ENCODE measurements at places on chromosomes 5 and 9.

- no peak for DNase-seq
These were observed 102.7 kb downstream of the OSMR start for GRCh38 chr5:38948501-38948900.

- DNase-seq, result no peak
These were observed 21.8 kb downstream of the DAPK1 start for GRCh38 chr9:87519461-87519860.

DNA sequence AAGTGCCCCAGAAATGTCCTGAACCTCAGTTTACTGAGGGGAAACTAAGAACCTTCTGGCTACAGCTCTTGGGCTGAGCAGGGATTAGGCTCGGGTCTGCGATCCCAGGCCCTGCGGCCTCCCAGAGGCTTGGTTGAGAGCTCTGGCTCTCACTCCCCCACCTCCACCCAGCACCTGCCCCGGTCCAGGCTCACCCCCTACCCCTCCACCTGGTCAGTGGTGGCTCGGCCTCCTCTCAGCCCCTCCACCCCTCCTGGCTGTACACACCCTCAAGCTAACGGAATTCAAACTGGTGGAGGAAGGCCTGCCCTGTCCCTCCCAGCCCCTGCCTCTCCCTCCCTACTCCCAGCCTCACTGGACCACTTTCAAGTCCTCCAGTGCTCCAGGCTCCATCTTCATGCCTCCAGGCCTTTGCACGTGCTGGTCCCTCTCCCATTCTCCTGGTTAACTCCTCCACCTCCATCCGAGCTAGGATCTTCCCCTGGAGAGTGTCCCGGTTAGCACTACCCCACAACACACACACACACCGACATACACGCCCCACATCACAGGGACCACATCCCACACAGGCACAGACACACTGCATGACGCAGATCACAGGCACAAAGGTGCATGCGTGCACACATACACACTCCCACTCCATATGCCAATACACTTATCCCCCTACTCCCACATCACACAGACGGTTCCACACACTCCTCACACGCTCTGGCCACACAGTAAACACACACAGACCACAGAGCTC lies 130.9 kb downstream of the C9orf50 start:
- DNase-seq, result peak; percentile 70

- DNase-seq, result no peak
These were observed 16.7 kb downstream of the WHRN start for GRCh38 chr9:114488398-114489129.

DNA sequence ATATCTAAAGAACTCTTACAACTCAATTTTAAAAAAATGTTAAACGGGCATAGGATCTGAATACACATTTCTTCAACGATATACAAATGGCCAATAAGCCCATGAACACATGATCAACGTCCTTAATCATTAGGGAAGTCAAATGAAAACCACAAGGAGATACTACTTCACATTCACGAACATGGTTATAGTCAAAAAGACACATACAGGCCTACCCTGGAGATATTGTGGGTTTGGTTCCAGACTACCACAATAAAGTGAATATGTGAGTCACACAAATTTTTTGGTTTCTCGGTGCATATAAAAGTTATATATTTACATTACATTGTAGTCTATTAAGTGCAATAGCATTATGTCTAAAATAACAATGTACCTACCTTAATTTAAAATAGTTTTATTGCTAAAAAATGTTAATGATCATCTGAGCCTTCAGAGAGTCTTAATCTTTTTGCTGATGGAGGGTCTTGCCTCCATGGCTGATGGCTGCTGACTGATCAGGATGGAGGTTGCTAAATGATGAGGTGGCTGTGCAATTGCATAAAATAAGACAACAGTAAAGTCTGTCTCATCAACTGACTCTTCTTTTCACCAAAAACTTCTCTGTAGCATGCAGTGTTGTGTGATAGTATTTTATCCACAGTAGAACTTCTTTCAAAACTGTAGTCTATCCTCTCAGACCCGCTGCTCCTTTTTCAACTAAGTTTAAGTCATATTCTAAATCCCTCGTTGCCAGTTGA lies 15.1 kb downstream of the AK3 start:
- no peak for DNase-seq

GRCh38 chr5:125011014-125011413 lies 264.6 kb upstream of the ZNF608 start:
- DNase-seq, result no peak

DNA sequence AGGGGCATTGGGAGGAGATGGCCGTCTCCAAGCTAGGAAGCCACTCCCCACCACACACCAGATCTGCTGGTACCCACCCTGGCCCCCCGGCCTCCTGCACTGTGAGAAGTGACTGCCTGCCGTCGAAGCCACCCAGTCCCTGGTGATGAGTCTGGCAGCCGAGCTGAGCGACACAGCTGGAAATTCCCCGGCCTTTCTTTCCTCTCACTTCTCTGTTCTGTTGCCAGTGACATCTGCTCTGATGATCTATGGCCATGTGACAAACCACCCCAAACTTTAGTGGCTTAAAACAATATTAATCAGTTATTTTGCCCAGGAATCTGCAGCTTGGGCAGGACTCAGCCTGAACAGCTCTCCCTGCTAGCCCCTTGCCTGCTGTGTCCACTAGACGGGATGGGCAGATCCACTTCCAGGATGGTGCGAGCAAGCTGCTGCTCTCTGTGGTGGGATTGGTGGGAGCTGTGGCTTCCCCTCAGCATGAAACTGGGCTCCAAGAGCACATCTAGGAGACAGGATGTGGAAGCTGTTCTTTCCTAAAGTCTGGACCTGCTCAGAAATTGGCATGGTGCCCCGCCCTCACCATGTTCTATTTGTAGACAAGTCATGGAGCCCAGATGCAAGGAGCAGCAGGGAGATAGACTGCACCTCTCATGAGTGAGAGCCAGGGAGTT lies 211.2 kb downstream of the GADD45G start:
- no peak for DNase-seq

DNA sequence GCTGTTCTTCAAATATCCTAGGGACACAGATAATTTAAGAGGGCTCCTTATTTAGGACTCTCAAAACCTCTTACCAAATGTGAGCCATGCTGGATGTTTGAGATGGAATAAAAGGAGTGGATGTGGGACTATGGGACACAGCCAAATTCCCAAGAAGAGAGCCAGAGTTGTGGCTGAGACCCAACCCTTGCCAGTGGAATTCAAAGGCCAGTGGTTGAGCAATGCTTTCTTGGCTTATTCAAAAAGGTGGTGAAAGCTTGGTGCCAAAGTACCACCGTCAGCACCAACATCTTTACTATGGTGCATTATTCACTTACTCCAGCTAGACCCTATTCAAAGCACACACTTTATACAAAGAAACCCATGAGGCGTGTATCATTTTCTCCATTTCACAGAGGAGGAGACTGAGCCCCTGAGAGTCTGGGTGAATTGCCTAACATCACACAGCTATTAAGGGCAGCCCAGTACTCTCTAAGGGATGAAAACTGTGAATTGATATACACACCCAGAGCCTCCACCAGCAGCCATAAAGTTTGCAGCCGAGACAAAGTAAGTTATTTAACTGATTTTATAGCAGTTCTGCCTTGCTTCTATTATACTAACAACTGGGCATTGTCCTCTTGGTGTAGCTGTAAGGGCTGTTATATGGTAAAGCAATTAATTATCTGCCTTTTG lies 391.7 kb downstream of the ACTL7B start:
- DNase-seq, result no peak

DNA sequence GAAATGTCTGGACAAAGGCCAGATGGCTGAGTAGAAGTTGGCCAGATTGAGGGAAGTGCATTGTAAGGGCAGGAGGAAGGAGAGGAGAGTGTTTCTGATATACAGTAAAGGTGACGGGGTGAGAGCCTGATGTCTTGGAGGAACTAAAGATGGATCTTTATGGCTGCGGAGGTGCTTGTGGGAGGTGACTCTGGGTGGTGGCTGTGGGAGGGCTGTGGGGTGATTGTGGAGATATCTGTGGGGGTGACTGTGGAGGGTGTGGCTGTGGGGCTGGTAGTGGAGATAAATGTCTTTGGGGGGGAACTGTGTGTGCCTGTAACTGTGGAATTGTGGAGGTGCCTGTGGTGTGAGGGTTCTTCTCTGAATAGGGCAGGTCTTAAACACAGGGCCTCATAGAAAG lies 121.4 kb downstream of the CMYA5 start:
- DNase-seq, result no peak

DNA sequence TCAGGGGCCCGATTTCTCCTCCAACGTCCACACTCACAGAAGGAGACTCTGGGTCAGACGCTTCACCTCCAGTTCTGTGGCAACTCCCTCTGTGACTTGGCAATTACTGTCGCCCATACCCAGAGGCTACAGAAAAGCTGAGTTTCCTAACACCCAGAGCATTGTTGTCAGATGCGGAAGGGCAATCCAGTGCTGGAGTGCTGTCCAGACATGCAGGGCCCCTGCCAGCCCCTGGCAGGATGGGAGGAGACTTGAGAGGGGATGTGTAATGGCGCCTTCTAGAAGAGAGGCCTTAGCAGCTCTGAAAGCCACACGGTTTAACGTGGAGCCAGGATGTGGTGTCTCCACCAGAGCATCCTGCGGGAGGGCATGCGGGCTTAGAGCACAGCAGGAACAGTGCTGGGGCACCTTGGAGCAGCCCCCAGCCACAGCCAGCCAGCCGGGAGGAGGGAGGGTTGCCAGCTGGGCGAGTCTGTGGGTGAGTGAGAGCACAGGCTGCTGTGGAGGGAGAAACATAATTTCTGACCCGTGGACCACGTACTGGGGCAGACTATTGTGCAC lies 139.4 kb upstream of the IRX1 start:
- DNase-seq, result no peak

GRCh38 chr5:142998316-142999020 lies 228.3 kb downstream of the ARHGAP26 start:
- no peak for DNase-seq

GRCh38 chr9:69120380-69121154 lies 53.5 kb upstream of the TJP2 start:
- no peak for DNase-seq

GRCh38 chr5:37248421-37248969 lies 681 bp downstream of the CPLANE1 start:
- DNase-seq, result no peak

DNA sequence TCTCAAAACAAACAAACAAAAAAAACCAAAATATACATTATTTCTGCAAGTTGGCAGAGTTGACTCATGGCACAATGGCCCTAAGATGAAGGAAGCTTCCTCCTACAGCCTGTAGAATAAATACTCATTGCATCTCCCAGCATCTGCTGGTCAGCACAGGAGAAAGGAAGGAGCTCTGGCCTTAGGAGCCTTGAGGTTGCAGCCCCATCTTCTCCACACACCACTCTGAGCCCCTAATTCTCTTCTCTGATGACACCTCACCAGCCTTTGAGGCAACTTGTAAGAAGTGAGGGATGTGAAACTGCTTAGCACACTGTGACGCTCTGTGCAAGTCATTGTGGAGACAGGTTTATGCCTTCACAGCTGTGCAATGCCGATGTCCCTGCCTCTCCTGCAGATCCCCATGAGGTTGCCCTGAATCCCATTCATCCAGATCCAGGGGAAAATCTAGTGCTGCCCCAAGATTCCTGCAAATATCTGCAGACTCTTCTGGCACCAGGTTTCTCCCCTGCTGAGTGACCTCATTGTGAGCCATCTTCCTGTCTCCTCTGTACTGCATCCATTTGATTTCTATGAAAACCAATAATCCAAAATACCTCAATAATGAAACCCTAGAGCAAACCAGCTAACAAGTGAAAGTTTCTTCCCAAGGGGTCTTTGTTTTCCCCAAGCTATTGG lies 65.3 kb upstream of the TGFBR1 start:
- DNase-seq, result no peak

GRCh38 chr5:129670957-129671500 lies 76.9 kb upstream of the MINAR2 start:
- DNase-seq, result no peak

GRCh38 chr9:61667559-61668121 lies 477.8 kb downstream of the SPATA31A7 start:
- DNase-seq, result no peak

- no peak for DNase-seq
These were observed 23.2 kb downstream of the CCDC187 start for GRCh38 chr9:136280535-136281315.

DNA sequence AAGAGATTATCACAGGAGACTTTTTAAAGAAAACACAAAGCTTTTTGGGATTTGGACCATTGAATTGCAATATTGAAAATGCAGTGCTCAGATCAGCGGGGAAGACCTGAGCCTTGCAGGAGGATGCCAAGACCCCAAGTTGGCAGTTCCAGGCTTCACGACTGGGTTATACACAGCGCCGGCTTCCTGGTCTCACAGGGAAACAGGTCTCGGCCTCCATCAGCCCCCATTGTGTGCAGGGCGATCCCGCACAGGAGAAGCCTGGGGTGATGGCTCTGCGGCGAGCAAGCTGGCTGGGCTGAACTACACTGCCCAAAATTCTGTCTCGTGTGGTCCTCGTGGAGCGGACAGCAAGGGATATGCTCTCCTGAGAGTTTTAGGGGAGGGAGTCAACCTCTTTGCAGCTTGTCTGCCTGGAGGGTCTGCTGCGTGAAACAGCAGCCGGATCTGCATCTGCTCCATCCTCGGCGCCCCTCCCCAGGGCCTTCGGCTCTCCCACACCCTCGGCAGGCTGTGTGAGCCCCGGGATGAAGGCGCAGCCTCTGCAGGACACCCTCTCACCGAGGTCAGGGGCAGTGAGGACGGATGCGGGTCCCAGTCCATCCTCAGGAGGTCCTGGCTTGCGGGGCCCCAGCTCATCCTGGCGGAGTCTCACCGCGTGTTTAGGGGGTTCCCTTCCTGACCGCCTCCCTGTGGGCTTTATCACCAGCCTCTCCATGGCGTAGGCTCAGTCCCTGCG lies 60.6 kb downstream of the NSUN2 start:
- DNase-seq, result no peak

DNA sequence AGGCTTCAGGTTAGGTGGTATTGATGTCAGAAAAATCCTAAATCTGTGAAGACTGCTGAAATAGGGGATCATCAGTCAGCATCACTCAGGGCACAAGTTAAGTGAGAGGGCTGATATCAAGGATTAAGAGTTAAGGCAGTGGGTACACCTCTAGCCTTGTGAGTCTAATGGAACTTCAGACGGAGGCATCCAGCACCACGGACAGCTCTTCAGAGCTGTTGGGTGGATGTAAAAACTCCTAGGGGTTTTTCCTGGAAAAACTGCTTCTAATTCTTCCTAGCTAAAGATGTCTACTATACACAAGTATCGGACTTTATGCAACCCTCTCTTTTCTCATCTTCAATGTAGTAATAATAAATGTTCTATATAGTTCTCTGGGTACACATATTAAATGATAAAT lies 165.9 kb downstream of the SH3GL2 start:
- DNase-seq, result no peak

DNA sequence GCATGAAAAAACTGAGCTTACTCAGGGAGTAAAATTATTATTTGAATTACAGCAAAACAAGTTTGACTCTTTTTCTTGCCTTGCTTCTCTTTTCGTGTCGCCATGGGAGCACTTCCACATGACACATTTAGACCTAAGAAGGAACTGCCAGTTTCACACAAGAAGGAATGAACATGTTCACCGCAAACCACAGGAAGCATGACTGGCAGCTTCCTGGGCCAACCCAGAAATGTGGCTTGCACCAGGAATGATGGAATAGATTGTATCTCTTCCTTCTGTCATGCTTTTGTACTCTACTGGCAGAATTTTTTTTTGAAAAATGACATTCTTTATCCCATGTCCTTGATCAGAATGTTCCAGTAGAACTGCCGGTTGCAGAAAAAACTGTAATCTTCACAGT lies 32.9 kb upstream of the MAN2A1 start:
- peak; percentile 27 for DNase-seq

All from activated T-cell treated with anti-CD3 and anti-CD28 coated beads, Interleukin-2, amount 50 U/mL, for 1 hour (primary cell).